ENCODE measurements at places on chromosomes 7 and 10.
A peak's percentile ranks its signal among the peaks of the same experiment; 100 is the strongest.

- no peak for DNase-seq
Measured at GRCh38 chr10:6018422-6018821, 41.1 kb upstream of the IL15RA start.

GRCh38 chr10:92591550-92592022 is 1.3 kb upstream of the KIF11 start:
- peak; percentile 68 for DNase-seq

GRCh38 chr7:21044384-21044783 is 257.7 kb upstream of the SP8 start:
- no peak for DNase-seq

- DNase-seq = no peak
Measured at GRCh38 chr10:120607710-120608703, 151.0 kb downstream of the PLPP4 start.

GRCh38 chr10:64091897-64092296 is 570.7 kb downstream of the REEP3 start:
- no peak for DNase-seq

DNA sequence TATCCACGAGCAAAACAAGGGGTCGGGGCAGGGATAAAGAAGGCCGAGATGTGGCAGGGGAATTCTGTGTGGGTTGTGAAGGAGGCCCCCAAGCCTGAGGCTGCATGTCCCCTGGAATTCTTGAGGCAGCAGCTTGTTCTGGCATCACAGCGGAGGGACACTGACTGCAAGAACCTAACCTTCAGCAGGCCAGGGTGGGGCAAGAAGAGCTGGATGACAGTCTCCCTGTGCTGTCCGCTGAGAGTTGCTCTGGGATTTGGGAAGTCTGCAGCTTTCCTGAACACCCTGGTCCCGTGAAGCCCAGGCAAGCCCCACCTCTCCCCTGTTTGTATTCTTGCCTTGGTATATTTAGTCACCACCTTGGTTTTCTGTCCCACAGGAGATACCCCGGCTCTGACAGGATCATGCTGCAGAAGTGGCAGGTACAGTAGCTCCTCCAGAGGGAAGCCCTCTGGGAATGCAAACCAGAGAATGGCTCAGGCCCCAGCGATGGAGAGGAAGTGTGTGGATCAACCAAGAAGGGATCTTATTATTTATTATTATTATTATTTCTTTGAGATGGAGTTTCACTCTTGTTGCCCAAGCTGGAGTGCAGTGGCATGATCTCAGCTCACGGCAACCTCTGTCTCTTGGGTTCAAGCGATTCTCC is 1.9 kb upstream of the LRRC18 start:
- no peak for DNase-seq

- no peak for DNase-seq
Measured at GRCh38 chr10:131516285-131516684, 204.8 kb upstream of the TCERG1L start.

DNA sequence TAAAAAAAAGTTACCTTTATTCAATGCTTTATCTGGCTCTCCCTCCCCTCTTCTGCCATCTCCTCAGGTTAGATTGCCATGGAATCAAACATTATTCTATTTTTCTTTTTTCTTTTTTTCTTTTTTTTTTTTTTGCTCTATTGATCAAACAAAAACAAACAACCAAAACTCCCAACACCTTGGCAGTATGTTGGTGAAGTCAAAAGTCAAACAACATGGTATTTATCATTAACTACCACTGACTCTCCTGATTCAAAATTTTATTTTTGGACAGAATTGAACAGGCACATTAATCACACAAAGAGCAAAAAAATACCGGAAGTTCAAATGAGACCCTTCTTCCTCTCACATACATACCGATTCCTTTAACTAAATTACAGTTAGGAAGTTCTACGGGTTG is 6.4 kb downstream of the PON1 start:
- DNase-seq = no peak

- DNase-seq = no peak
Measured at GRCh38 chr7:42843205-42843800, 68.6 kb downstream of the C7orf25 start.

GRCh38 chr7:35712563-35713226 is 17.8 kb upstream of the HERPUD2 start:
- DNase-seq = no peak

- DNase-seq = no peak
Measured at GRCh38 chr10:101683276-101683675, 11.7 kb downstream of the FBXW4 start.

GRCh38 chr10:99996671-99997648 is 12.8 kb downstream of the DNMBP start:
- no peak for DNase-seq

DNA sequence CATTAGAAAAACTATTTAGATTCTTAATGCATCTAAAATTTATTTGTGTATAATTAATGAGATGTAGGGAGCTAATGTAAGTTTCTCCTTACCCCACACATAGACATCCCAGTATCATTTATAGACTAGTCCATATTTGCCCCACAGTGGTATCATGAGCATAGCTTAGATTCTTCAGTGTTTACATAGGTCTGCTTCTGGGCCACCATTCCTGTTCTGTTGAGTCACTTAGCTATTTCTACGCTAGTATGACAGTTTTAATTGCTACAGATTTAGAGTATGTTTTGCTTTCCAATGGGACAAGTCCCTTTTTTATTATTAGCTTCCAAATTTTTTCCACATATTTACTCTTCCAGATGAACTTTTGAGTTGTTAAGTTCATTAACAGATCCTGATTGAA is 69.4 kb downstream of the MCMBP start:
- DNase-seq = no peak

DNA sequence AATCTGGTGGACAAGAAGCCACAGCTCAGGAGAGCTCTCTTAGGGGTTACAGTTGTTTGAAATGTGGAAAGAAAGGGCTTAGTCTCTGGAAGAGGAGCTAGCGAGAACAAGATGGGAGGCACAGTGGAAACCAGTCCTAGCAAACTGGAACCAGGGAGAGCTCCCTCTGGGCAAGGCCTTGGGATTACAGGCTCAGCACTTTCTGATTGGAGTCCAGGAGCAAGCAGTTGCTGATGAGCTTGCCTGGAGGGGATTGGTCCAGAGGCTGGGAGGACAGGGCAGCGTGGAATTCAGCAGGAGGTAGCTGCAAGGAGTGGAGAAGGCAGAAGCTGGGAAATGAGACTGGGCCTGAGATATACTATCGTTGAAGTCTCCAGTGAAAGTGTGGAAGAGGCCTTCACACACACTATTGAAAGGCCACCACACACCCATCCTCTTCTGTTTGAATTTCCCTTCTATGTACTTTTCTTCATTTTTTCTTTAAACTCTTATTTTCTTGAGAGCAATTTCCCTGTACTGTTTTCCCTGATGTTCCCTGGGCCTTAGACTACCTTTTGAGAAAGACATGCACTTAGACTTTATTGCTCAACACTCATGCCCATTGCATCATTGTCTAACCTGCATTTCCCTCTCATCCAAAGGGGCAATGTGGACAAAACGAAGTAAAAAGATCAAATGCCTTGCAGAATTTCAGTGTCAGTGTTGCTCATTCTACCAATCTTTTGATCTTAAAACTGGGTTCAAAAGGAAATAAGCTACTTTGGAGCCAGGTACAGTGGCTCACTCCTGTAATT is 57.8 kb upstream of the LANCL2 start:
- DNase-seq = no peak

DNA sequence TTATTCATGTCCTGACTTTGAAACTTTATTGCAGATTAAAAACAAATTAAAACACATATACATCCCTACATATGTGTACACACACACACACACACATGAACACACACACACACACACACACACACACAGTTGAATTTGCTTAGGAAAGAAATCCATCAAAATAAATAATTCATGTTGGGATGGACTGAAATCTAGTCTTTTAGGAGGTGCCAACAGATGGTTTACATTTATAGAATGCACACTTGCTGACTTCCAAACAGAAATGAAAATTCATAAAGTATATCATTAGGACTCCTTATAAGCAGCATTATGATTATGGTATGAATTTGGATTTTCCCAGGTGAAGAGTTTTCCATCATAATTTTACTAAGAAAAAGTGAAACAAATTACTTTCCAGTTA is 270.5 kb upstream of the ETV1 start:
- DNase-seq = no peak

GRCh38 chr10:125812128-125812750 is 10.8 kb downstream of the UROS start:
- no peak for DNase-seq

DNA sequence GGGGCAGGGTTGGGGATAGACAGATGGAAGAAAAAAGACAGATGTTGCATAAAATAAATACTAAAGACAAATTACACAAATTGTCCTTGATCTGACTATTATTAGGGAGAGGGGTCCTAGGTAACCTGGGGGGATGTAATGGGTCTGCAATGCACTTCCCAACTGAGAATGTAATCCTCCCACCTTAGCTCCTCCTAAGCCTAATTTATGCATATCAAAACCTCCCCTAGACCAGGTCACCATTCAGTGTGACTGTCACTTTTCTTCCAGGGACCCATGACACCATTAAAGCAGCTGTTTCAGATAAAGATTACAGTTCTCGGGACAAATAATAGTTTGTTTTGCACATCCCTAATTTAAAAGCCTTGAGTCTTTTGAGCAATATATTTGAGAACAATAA is 133.9 kb upstream of the FEZF1 start:
- no peak for DNase-seq

GRCh38 chr10:24622781-24623301 is 100.8 kb downstream of the ARHGAP21 start:
- DNase-seq = no peak

DNA sequence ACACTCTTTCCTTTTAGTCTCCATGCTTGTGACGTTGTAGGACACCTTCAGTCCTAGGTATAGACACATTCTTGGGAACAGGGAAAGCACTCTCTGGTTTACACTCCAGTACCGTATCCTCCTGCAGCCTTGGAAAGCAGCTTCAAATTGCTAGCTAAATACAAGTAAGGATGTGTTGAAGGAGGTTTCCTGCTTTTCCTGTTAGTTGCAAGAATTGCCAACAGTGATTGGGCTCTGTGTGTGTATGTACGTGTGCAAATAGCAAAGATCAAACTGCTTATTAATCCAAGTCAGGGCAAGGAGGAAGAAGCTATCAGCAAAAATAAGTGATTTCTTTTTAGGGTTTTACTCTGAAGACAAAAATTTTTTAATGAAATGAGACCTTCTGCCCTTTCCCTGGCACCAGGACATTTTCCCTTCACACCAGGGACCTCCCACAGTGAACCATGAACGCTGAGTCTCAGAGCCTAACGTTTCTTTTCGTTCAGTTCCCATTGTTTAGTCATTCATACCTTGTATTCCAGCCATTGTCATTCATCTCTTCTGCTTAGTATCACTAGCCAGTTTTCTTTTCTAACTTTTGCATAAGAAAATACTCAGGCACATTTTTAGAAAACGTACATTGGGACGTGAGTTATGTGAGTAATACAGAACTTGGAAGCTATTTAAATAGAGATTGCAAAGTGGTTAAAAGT is 36.9 kb upstream of the AUTS2 start:
- DNase-seq = no peak

- no peak for DNase-seq
Measured at GRCh38 chr10:120017733-120018417, 125.3 kb downstream of the SEC23IP start.

GRCh38 chr7:139230023-139230422 is 1.0 kb upstream of the UBN2 start:
- DNase-seq = no peak

GRCh38 chr10:111455776-111456426 is 379.1 kb downstream of the ADRA2A start:
- DNase-seq = no peak

DNA sequence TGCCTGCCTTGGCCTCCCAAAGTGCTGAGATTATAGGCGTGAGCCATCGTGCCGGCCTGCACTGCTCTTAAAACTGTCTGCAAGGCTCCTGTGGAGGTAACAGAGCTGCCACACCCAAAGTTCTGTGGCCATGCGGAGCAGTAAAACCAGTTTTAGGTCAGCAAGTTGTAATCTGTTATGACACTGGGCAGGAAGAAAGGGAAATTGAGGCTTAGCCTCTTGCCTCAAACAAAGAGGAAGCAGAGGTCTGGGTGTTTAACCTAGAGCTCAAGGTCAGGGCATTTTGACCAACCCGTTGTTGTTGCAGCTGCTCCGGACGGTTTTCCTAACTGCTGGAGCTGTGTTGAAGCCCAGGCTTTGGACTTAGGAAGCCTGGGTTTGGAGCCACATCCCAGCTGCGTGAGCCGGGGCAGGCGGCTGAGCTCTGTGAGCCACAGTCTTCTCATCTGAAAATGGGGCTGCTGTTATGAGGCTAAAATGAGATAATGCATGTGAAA is 7.4 kb upstream of the RRP12 start:
- no peak for DNase-seq

GRCh38 chr7:16740623-16740953 is 13.0 kb upstream of the TSPAN13 start:
- DNase-seq = no peak

Measured in GM18507 (cell line).